T-helper 1 cell (primary cell): ENCODE measurements at places on chromosomes 1 and 21.

GRCh38 chr1:151336556-151336955 lies 9.3 kb upstream of the PI4KB start:
- DNase-seq, result no peak

DNA sequence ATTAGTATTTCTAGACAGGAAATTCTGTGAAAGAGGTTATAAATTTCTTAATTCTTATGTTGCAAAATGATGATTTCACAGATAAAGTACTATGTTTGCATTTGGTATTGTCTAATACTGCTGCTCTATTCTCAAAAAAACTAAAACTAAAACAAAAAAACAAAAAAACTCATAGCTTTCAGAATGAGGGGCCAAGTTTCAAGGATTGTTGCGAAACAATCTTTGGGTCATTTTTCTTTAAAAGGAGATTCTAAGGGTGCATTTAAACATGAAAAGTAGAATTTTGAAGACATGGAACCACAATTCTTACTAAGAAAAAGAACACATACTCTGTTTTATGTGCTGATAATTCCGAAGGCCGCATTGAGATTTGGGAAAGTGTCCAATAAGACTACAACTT lies 645.1 kb downstream of the ADGRL2 start:
- no peak for DNase-seq

GRCh38 chr1:201760516-201760915 lies 68.4 kb upstream of the IPO9 start:
- DNase-seq, result no peak

- DNase-seq, result no peak
Measured at GRCh38 chr1:16164213-16165072, 8.6 kb upstream of the EPHA2 start.

- DNase-seq, result no peak
Measured at GRCh38 chr21:41957991-41958766, 4.4 kb upstream of the C2CD2 start.

GRCh38 chr1:152398812-152399698 lies 15.0 kb downstream of the CRNN start:
- DNase-seq, result no peak

DNA sequence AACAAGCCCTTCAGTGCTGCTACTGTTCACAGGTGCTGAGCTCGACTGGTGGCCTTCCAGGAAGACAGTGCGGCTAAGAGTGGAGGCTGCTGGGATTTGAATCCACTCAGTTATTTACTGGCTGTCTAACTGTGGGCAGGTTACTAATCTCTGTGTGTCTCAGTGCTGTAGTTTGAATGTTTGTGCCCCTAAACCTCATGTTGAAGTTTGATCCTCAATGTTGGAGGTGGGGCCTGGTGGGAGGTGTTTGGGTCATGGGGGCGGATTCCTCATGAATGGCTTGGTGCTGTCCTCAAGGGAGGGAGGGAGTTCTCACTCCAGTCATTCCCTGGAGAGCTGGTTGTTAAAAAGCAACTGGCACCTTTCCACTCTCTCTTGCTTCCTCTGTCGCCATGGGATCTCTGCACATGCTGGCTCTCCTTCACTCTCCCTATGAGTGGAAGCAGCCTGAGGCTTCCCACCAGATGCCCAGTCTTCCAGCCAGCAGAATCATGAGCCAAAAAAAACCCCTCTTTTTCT lies 334.8 kb downstream of the RPS6KC1 start:
- no peak for DNase-seq

GRCh38 chr1:217230412-217230811 lies 400.5 kb downstream of the GPATCH2 start:
- no peak for DNase-seq

- DNase-seq, result no peak
Measured at GRCh38 chr1:207218512-207219362, 102.7 kb upstream of the CD55 start.

- DNase-seq, result no peak
Measured at GRCh38 chr1:31501505-31501904, 74.8 kb upstream of the TINAGL1 start.

DNA sequence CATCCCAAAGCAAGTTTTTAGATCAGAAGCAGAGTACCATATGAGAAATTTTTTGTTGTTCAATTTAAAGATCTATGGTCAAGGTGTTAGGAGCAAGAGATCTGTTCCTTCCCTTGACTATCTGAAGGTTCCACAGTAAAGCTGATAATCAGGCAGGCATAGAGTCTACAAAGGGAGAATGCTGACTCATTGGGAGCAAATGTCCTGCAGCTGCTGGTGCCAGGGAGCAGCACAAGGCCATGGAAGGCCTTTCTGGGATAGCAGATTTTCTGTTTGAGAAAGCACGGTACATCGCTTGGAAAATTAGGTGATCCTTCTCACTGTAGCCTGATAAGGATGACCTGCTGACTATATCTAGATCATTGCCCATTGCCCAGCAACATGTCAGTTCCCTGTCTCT lies 210.1 kb upstream of the C1orf87 start:
- DNase-seq, result no peak

DNA sequence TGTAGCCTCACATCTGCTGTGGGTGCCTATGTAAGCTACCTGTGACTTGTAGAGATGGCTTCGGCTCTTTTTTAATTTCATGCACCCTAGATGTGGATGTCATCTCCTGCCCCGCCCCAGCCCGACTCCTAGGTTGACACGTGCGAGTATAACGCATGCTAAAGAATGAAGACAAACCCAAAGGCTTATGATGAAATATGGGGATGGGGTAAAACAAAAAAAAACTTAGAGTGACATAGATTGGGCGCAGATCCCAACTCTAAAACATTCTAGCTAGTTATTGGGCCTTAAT lies 613 bp upstream of the ERO1B start:
- no peak for DNase-seq

GRCh38 chr1:161492827-161493226 lies 12.4 kb upstream of the FCGR2A start:
- DNase-seq, result no peak

GRCh38 chr1:211965108-211965805 lies 70.1 kb downstream of the INTS7 start:
- no peak for DNase-seq

DNA sequence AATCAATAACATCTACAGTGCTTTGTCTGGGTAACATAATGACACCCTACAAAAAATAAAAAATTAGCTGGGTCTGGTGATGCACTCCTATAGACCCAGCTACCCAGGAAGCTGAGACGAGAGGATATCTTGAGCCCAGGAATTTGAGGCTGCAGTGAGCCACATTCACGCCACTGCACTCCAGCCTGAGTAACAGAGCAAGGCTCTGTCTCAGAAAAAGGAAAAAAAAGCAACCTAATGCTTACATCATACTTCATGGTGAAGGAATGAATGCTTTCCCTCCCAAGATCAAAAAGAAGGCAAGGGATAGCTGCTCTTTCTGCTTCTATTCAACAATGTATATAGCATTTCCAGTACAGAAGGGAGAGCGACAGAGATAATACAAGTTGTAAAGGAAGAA lies 24.2 kb upstream of the CTTNBP2NL start:
- no peak for DNase-seq

GRCh38 chr1:14190508-14190907 lies 408.0 kb upstream of the KAZN start:
- no peak for DNase-seq

DNA sequence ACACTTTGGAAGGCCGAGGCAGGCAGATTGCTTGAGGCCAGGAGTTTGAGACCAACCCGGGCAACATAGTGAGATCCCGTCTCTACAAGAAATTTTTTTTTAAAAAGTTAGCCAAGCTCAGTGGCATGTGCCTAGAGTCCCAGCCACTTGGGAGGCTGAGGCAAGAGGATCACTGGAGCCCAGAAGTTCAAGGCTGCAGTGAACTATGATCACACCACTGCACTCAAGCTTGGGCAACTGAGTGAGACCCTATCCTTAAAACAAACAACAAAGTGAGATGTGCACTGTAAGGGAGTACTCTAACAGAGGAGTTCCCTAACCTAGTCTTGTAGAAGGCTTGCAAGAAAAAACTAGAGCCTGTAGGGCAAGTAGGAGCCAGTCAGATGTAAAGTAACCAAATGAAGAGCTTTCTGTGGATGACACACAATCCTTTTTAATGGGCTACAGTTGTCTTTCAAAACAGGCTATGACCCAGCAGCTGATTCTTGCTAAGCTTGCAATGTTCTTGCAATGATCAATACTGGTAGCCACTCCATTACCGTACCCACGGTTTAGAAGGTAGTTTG lies 38.0 kb upstream of the SRP9 start:
- DNase-seq, result no peak

DNA sequence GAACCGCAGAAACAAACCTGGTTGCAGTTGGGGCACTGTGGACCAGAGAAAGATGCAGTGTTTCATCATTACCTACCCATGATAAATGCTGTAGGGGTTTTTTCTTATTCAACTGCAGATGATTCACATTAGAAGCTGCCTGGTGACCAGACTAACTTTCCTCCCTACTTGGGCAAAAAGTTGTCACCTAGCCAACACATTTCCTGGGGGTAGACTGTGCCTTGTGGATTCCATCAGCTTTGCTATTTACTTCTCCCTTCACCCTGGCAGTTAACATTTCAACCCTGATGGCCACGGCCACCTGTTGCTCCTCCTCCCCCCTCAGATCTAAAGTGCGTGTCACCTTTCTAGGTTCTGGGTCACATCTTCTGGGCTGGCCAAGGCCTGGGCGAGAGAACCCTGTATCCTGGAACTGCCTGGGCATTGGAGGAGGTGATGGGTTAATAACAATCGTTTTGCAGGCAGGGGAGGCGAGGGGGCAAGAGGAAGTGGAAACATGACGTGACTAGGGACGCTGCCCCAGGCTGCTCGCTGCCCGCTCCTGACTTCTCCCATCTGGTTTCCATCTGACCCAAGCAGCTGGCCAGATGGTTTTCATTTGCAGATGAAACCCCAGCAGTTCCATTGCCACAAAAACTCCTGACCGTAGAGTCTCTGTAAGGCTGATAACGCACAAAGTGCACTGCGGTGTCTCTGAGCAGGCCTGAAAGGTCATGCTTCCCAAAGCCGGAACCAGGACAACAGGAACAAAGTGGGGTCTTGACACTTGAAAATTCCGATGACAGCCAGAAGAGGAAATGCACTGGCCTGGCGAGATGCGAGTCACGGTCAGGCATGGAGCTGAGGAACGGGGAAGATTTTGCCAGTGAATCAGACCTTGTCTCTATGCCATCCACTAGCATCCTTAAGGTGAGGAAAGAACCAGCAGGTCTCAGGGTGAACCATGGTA lies 36.6 kb downstream of the CAPZB start:
- DNase-seq, result no peak

- DNase-seq, result no peak
Measured at GRCh38 chr1:232522189-232522588, 107.7 kb downstream of the SIPA1L2 start.

DNA sequence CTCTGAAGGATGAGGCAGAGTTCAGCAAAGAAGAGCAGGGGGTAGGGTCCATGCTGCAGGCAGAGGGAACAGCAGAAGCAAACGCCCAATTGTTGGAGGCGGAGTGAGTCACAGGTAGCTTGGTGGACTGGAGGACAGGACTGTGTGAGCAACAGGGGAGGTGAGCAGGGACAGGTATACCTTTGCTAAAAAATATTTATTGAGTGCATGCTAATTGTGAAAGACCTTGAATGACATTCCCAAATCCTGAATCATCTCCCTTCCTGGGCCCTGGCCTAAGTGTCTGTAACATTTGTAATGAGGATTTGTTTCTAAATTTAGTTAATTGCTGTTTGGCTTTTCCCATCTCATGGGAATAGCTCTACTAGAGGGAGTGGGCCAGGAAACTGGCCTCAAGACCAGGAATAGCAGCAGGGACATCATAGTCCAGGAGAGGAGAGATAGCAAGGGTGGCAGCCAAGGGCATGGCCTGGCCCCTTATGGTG lies 123.7 kb downstream of the FOXD2 start:
- DNase-seq, result no peak
